Occipital lobe (tissue), 3 donors: ENCODE measurements at places on chromosomes 2 and 18.

DNA sequence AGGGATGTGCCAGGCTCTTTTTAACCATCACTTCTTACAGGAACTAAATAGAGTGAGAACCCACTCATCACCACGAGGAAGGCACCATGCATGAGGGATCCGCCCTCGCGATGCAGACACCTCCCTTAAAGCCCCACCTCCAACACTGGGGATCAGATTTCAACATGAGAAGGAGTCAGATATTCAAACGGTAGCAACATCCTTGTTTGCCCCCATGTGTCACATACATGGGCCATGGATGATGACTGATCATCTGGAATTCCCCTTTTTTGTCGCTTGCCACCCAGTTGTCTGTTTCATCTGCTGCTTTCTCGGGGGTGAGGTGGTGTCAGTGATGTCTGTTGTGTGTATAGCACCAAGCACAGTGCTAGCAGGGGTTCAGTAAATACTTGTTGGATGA, 57.9 kb downstream of the NCK2 start:
- DNase-seq = no peak

DNA sequence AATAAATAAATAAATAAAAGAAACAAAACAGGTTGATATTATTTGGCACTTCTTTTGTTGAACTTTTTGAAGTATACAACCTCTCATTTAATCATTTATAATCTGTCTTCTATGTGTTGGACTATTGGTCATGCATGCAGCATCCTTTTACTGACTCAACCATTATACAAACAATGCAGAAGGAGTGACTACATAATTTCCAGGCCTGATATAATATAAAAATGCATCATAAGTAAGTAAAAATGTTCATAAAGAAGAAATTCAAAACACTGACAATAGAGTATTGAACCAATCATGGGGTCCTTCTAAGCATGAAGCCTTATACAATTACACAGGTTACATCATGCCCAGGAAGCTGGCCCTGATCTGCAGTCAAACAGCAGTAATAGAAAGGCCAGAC, 141.5 kb upstream of the FN1 start:
- DNase-seq = no peak

DNA sequence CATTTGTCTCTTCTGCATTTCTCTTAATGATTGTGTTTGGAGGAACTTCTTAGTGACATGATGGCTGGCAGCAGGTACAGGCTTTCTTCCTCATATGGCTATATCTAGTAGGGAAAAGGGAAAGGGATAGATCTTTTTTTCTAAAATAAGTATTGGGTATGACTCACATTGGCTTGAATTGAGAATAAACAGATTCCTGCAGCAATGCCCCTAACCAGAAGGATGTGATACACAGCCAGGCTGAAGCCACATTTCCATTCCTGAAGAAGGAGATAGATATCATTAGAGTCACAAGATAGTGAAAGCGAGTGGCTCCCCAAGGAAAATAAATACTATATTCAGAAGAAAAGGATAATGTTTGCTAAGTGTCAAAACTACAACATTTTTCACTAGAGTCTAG, 61.1 kb downstream of the VWC2L start:
- DNase-seq = no peak

DNA sequence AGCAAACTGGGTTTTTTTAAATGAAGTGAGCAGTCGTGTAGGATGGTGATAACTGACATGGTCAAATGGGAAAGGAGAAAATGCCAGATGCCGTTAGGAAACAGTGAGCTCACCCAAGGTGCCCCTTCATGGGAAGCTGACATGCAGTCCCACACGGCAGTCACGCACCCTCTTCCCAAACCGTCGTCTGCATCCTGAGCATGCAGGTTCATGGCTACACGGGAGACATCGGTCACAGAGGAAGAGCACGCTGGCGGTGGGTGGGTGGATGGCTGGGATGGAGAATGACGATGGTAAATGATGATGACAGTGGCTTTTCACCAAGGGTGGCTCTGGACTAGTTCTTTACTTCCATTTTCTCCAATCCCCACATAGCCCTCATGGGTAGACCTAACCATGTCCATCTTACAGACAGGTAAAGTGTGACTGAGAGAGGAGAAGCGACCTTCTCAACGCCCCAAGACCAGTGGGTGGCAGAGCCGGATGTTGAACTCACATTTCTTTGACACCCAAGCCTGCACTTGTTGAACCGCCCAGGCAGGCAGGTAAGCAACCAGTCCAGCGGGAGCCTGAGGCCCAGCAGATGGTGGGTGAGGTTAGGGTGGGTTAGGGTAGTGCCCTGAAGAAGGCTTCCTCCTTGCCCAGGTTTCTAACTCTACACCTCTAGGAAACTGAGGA, 44.5 kb downstream of the TNS1 start:
- no peak for DNase-seq

GRCh38 chr2:185990861-185991525, 252.4 kb downstream of the FSIP2 start:
- no peak for DNase-seq

DNA sequence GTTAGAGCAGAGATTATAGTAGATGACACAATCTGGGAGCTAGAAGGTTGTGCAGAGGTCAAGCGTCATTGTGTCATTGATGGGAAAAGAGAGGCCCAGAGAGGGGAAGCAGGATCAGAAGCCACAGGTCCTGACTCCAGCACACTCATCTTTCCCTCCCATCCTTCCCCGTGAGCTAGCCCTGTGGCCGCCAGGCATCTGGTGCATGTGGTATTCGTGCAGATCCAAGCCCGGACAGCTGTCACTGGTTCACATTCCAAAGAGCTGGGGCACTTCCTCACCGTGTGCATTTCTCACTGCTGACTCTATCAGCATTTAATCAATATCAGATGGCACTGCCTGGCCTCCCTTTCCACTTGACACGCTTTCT, 94.1 kb upstream of the THOC1 start:
- no peak for DNase-seq

- DNase-seq = no peak
Observed at GRCh38 chr2:231522418-231523180, 7.6 kb downstream of the NMUR1 start.

GRCh38 chr18:48957136-48957535, 6.4 kb upstream of the SMAD7 start:
- no peak for DNase-seq

DNA sequence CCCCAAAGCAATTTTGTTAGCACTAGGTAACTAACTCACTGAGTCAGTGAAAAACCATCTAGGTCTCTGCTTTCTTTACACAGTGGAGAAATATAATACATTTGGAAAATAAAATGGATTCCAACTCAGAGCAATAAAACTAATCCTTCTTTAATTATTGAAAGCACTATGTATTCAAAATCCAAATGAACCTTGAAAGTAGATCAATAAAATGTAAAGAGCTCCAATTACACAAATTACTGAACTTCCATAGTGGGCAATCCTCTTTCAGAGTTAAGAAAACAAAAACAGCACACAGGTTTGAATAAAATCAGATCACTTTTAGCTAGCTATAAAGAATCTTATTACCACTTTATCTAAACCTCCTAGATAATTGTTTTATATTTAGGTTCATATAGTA, 208.1 kb downstream of the NR4A2 start:
- no peak for DNase-seq

DNA sequence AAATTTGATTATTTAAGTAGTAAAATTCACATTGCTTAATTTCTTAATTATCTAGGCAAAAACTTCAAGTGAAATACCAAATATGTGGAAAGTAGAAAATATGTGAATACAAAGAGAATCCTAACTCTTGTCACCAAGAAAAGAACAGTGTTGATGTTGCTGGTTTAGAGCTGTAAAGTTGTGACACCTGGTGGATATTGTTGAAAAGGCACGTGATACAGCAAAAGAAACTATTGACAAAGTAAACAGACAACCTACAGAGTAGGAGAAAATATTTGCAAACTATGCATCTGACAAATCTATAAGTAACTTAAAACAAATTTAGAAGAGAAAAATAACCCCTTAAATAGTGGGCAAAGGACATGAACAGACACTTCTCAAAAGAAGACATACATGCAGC, 25.6 kb upstream of the ZC3H15 start:
- DNase-seq = no peak

DNA sequence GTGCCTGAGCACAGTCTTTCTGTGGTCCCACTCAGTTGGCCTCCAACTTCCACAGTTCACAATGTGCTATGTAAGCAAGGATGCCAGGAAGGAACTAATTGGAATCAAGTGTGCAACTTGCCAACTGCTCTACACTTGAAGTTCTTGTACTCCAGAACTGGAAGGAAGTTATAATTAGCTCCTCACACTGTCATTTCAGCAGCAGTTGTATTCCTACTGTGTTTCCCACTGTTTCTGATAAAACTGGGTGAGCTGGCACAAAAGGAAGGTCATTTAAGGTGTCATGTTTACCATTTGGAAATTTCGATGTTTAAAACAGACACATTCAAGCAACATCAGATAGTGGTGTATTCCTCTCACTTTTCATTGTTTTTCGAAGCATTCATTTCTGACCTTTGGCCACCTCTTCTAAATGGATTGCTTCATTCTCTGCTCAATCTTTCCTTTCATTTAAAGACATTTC, 84.2 kb downstream of the ANTXR1 start:
- no peak for DNase-seq

DNA sequence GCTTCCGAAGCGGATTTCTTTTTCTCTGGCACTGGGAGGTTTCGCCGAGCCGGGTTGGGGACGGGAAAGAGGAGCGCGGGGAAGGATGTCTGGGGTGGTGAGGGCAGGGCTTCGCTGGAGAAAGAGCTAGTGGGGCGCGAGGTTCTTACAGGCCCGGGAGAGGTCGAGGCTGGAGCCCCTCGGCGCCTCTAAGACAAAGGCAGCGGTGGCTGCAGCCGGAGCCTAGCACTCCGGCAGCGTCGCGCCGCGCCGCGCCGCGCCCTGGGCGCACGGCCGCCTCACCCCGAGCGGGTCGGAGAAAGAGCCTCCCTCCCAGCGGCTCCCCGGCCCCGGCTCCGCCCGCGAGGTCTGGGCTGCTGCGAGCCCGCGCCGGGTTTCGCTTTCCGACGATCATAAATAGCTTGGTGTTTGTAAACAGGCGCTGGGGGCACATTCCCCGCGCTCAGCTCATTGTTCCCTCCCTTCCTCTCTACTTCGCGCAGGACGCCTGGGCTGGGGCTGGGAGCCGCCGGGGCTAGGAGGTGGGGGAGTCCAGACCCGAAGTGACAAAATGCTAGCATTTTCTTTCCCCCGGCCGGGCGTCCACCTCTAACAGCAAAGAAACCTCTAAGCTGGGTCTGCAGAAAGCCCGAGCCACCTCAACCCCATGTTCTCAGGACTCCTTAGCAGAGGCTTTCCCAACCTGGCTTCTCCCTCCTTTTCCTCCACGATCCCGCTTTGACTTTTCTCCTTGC, 813 bp upstream of the MEIS1 start:
- DNase-seq = peak; percentile 64

DNA sequence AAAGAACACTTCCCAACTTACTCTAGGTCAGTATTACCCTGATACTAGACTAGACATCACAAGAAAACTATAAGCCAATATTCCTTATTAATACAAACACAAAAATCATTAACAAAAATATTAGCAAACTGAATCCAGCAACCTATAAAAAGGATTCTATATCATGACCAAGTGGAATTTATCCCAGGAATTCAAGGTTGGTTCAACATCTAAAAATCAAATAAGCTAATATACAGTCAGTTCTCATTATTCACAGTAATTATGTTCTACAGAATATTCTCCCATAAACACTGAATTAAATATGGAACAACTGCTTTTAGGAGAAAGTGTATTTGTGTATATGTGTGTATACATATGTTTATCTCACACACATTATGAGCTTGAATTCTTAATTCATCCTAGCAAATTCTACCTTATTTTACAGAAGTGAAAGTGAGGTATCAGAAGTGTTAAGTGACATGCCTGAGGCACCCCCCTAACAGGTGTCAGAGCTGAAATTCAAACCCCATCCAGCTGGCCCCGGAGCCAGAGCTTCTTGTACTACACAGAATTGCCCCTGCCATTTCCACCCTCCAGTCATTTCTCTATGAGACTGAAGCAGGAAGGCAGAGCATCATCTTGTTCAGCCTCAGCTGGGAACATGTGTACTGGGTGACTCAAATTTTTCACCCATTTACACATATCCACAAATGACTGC, 77.8 kb downstream of the MALT1 start:
- no peak for DNase-seq

GRCh38 chr18:42544901-42545300, 570.6 kb downstream of the RIT2 start:
- DNase-seq = no peak

- DNase-seq = peak; percentile 46
Observed at GRCh38 chr2:17851731-17852585, 26.5 kb upstream of the KCNS3 start.

- no peak for DNase-seq
Observed at GRCh38 chr2:34093790-34094189, 494.7 kb upstream of the FAM98A start.

GRCh38 chr2:215579809-215580208, 143.9 kb upstream of the FN1 start:
- no peak for DNase-seq

DNA sequence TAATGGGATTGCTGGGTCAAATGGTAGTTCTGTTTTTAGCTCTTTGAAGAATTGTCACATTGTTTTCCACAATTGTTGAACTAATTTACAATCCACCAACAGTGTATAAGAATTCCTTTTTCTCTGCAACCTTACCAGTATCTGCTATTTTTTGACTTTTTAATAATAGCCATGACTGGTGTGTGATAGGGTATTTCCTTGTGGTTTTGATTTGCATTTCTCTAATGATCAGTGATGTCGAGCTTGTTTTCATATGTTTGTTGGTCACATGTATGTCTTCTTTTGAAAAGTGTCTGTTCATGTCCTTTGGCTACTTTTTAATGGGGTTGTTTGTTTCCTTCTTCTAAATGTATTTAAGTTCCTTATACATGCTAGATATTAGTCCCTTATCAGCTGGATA, 322.3 kb downstream of the CDH2 start:
- no peak for DNase-seq

DNA sequence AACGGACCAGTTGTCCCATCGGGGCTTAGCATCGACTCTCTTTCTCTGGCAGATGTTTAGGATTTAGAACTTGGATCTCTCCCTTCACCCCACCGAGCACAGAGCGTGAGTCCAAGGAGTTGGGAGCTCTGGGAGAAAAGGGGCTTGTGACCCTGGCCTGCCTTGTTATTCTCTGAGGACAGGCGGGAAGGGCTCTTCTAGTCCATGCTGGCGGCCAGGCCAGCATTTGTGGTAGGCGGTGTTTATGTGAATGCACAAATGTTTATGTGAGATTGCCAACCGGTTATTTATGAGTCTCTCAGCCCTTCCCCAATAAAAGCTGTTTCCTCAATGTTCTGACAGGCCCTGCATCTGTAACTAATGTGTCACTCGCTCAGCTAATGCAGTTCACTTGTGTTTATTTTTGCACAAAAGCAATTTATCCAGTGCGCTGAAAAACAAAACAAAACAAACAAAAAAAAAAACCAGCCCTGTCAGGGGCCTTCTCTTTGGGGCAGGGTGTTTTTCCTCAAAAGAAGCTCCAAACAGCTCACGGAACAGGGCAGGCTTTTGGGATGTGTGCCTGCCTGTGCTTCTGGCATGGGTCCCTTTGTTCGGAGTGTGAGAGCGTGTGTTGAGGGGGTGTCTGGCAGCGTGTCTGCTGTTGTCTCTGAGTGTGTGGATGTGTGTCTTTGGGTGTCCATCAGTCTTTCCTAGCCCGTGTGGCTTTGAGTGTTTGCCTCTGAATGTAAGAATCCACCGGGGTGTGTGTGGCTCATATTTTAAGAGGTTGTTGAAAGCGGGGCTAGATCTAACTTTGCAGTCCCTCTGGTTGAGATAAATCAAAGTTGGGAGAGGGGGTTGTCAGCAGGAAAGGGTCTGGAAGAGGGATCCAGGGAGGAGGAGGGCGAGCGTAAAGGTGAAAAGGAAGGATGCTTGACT, 52.8 kb upstream of the HAAO start:
- DNase-seq = no peak
